Vein endothelial cell (primary cell): ENCODE measurements at places on chromosomes 4 and X. TPM values are rescaled to one million over a fixed set of nuclear protein-coding genes. Genes with fewer than 3 reads are reported as not detected.

PRMT9 gene
- total RNA-seq = 7.5 and 11.6 TPM in 2 replicates

SOX3 gene
- not detected in 2 replicates for total RNA-seq

SLC34A2 gene
- under 0.01 TPM in 1 of 2 replicates, not detected in the other for total RNA-seq

XAGE2 gene
- not detected in 2 replicates for total RNA-seq

THOC2 gene
- 65.7 and 72.6 TPM in 2 replicates for total RNA-seq

HCCS gene
- total RNA-seq = 22.9 and 26.2 TPM in 2 replicates

SOD3 gene
- total RNA-seq = not detected in 2 replicates

ETDA gene
- total RNA-seq = not detected in 2 replicates

TBX22 gene
- total RNA-seq = not detected in 2 replicates

FAT4 gene
- 74.2 and 94.7 TPM in 2 replicates for total RNA-seq

RASL11B gene
- not detected in 2 replicates for total RNA-seq

F9 gene
- total RNA-seq = not detected in 2 replicates
